ENCODE measurements at places on chromosomes 7 and 10.

- no peak for DNase-seq
Observed at GRCh38 chr10:28783087-28783486, 105.8 kb downstream of the BAMBI start.

GRCh38 chr10:100100651-100101184, 19.0 kb upstream of the CPN1 start:
- peak; percentile 49 for DNase-seq

GRCh38 chr10:44419790-44420549, 35.1 kb upstream of the CXCL12 start:
- DNase-seq = no peak

- DNase-seq = no peak
Observed at GRCh38 chr10:29005988-29006387, 282.9 kb upstream of the LYZL1 start.

DNA sequence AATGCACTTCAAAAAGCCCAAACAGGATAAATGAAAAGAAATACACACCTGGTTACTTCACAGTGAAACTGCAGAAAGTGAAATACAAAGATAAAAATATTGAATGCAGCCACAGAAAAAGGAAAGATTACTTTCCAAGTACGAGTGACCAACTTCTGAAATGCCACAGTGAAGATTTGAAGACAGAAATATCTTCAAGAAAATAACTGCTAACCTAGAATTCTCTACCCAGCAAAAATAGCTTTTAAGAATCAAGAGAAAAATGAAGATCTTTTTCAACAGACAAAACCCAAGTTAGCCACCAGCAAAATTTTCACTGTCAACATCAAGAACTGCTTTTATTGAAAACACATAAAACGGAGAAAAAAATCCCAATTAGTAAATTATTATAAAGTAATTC, 46.2 kb downstream of the SMURF1 start:
- DNase-seq = no peak

GRCh38 chr10:112953174-112954159, 3.4 kb downstream of the TCF7L2 start:
- no peak for DNase-seq

DNA sequence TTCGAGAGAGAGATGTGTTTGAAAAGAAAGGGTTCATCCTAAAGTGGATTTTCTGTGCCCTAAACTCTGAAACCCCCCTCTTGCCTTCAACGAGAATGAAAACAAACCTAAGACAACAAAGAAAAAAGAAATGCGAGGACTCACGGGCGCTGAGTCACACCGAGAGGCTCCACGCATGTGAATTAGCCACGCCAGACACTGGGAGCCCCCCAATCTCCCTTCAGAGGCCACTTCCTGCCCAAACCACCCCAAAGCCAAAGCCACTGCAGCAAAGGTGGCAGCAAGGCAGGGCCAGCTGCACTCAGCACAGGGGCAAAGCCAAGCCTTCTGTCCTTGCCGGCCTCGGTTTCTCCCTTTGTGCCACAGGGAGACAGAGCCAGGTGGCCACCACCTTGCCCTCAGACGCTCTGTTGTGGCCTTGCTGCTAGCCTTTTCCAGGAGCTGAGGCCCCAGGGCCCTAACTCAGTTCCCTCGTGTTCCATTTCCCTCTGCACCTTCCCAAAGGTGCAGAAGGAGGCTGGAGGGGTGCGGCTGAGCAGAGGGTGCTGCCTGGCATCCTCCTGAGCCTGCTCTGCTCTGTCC, 93.3 kb downstream of the FAM53B start:
- DNase-seq = no peak

- DNase-seq = peak; percentile 80
Observed at GRCh38 chr10:10911471-10911921, 106.2 kb upstream of the CELF2 start.

DNA sequence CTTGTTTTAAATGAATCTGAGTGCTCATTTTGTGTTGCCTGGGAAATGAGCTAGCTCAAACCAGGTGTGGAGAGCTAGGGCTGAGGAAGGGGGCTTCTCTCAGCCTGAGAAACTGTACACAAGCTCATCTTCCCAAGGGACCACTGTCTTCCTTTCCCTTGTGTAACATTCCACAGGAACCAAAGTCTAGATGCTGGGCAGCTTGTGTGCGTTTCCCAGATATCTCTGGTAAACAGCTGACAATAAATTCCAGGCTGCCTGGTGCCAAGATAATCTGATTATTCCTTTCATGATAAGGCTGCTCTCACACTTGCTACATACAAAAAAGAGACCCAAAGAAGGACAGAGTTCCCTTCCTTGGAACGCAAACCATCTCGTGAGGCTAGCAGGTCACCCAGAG, 33.1 kb upstream of the MKLN1 start:
- DNase-seq = no peak

DNA sequence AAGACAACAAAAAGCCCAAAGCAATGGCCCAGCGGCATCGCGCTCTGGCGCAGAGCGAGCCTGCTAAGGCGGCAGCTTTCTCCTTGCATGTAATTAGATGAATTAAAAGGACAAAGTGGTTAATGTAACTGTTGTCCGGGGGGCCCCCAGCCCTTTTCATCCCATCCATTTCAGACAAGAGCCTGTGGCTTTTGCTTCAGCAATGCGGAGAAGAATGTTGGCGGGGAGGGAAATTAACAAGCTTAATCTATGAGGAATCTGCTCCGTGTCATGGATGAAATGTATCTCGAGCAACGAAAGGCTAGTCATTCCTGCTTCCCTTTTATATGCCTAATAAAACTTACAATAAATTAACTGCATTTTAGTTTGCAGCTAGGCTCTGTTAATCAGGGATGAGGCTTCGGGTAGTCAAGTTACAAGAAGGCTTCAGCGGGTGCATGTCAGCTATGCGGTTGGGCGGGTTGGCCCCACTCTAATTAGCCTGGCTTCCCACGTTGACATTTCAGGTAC, 203.3 kb downstream of the BUB3 start:
- no peak for DNase-seq

- no peak for DNase-seq
Observed at GRCh38 chr10:125165584-125166573, 5.5 kb upstream of the CTBP2 start.
